Endothelial cell of umbilical vein (primary cell): ENCODE measurements at places on chromosomes 5 and 9.

DNA sequence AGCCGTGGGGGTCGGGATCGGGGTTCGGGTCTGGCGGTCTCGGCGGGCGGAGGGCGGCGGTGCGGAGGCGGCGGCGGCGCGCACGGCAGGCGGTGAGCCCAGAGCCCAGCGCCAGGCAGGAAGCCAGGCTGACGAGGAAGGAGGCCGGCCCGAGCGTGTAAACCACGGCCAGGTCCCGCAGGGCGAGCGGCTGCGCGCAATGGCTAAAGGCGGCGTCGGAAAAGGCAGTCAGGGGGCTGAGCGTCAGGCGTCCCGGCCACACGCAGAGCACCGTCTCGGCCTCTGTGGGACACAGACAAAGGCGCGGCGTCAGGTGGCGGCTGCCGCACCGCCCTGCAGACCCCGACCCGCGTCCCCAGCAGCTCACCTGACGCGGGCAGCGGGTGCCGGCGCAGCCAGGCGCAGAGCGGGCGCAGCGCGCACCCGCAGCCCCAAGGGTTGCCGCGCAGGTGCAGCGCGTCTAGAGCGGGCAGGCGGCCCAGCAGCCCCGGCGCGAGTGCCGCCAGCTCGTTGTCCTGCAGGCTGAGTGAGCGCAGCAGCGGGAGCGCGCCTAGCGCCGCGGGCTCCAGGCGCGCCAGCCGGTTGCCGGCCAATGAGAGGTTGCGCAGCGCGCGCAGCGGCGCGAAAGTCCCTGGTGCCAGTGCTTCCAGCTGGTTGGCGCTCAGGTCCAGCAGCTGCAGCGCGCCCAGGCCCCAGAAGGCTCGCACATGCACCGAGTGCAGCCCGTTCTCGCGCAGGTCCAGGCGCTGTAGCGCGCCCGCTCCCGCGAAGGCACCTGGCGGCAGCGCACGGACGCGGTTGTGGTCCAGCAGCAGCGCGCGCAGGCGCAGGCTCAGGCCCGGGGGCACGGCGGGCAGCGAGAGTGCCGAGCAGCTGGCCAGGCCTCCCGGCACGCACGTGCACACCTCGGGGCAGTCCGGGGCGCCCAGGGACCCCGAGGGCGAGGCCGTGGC, 671 bp downstream of the LRRC26 start:
- peak; percentile 39 for DNase-seq
- no peaks in the 10 kb centered on the region for H3K36me3 ChIP-seq
- H3K4me1 ChIP-seq = no peaks in the 10 kb centered on the region

DNA sequence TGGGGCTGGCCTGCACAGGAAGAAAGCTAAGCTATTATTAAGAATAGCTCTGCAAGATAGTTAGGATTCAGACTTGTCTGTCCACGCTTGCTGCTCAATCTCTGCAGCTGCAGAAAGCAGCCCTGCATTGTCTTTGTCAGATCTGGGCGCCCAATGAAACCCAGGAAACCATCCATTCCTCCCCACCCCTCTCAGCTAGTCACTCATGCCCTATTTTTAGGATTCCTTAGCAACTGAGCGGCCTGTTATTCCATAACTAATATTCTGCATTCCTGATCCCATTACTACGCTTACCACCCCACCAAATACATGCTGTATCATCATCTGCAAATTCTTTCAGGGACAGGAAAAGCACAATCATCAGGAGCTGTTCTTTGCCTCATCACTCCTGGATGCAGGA, 52.9 kb upstream of the APC start:
- H3K4me1 ChIP-seq = no peaks in the 10 kb centered on the region
- H3K27ac ChIP-seq = no peak overlapping the region
- H3K4me3 ChIP-seq = no peak overlapping the region

DNA sequence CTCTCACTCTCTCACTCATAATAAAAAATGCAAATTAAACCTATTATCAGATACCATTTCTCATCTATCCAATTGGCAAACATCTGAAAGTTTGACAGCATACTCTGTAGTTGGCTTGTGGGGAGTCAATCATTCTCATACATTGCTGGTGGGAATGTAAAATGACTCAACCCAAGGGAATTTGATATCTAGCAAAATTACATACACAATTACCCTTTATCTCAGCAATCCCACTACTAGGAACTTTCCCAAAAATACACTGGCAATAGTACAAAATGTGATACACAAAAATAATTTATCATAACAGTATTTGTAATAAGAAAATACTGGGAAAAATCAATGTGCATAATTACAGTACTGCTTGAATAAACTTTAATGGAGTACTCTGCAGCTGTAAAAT, 731.3 kb downstream of the DTWD2 start:
- no peak overlapping the region for H3K27ac ChIP-seq
- no peaks in the 10 kb centered on the region for H3K27me3 ChIP-seq
- H3K4me3 ChIP-seq = no peak overlapping the region
- H3K4me1 ChIP-seq = no peaks in the 10 kb centered on the region
- no peaks in the 10 kb centered on the region for H3K36me3 ChIP-seq
- no peak for DNase-seq

GRCh38 chr9:134024214-134024792, 978 bp upstream of the BRD3OS start:
- no peaks in the 10 kb centered on the region for H3K27me3 ChIP-seq
- peak; percentile 10 for DNase-seq
- H3K4me3 ChIP-seq = no peak overlapping the region

DNA sequence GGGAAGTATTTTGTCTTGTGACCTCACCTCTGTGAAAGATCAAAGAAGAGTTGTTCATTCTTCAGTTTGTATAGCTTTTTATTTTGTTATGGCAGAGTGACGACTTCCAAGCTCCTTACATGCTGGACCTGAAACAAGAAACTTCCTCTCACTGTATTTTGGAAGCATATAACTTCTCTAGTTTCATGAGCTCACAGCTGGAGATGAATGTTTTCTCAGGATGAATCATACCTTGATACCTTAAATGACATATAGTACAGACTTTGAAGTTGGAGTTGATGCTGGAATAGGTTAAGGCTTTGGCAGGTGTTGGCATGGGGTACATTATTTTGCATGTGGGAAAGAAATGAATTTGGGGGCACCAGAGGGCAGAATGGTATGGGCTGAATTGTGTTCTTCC, 112.5 kb downstream of the SLC25A46 start:
- H3K27ac ChIP-seq = no peak overlapping the region
- H3K4me1 ChIP-seq = no peaks in the 10 kb centered on the region
- H3K36me3 ChIP-seq = no peaks in the 10 kb centered on the region
- no peaks in the 10 kb centered on the region for H3K27me3 ChIP-seq
- DNase-seq = no peak

GRCh38 chr9:131282688-131283422, 6.5 kb upstream of the FAM78A start:
- DNase-seq = peak; percentile 19
- no peaks in the 10 kb centered on the region for H3K4me1 ChIP-seq
- H3K36me3 ChIP-seq = no peaks in the 10 kb centered on the region

DNA sequence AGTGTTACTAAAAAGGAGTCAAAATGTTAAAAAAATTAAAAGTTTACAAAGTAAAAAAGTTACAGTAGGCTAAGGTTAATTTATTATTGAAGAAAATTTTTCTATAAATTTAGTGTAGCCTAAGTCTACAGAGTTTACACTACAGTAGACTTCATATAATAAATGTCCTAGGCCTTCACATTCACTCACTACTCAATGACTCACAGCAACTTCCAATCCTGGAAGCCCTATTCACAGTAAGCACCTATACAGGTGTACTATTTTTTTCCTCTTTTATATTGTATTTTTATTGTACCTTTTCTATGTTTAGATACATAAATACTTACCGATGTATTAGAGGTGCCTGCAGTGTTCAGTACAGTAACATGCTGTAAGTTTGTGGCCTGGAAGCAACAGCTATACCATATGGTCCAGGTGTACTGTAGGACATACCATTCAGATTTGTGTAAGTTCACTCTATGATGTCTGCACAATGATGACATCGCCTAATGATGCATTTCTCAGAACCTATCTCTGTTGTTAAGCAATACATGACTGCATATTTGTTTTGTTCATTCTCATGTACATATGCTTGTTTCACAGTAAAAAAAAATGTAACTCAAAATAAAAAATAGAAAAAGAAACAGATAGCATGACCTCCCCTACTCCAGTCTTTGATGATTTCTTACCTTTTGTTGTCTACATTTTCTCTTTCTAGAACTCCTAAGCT, 64.7 kb downstream of the NR3C1 start:
- peaks cover 6% of the 10 kb centered on the region for H3K4me1 ChIP-seq
- DNase-seq = no peak
- H3K27ac ChIP-seq = no peak overlapping the region
- H3K36me3 ChIP-seq = no peaks in the 10 kb centered on the region
- no peak overlapping the region for H3K4me3 ChIP-seq
- no peaks in the 10 kb centered on the region for H3K27me3 ChIP-seq

GRCh38 chr9:27311184-27311583, 14.2 kb upstream of the EQTN start:
- no peak overlapping the region for H3K4me3 ChIP-seq
- no peak for DNase-seq
- no peak overlapping the region for H3K27ac ChIP-seq
- peaks cover 8% of the 10 kb centered on the region for H3K27me3 ChIP-seq

DNA sequence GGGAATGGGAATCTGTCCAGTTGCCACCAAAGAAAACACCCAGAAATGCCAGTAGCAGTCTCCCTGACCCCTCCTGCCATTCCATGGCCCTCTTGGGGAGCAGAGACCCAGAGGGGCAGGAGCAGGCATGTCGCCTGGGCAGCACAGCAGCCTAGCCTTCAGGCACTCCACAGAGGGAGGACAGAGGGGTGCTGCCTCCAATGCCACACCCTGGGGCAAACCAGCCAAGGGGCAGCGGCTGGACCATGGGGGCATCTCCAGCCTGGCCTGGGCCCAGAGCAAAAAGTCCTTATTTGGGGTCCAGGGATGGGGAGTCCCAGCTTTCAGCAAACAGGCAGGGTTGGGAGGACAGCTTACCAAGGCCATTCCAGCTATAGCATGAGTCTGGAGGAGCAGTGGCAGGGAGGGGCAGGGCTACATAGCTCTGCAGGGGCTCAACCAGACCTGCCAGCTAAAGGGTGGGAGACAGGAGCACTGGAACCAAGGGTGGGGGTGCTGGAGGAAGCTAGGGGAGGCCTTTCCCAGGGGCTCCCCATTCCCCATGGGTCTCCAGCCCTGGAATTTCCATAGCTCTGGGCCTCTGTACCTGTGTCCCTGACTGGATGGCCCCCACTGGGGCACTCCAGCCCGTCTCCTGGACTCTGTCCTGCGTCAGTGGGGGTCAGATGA, 6.7 kb downstream of the BRD3 start:
- H3K4me1 ChIP-seq = peaks cover 16% of the 10 kb centered on the region
- H3K27ac ChIP-seq = no peak overlapping the region
- H3K36me3 ChIP-seq = peaks cover 3% of the 10 kb centered on the region
- H3K27me3 ChIP-seq = no peaks in the 10 kb centered on the region

DNA sequence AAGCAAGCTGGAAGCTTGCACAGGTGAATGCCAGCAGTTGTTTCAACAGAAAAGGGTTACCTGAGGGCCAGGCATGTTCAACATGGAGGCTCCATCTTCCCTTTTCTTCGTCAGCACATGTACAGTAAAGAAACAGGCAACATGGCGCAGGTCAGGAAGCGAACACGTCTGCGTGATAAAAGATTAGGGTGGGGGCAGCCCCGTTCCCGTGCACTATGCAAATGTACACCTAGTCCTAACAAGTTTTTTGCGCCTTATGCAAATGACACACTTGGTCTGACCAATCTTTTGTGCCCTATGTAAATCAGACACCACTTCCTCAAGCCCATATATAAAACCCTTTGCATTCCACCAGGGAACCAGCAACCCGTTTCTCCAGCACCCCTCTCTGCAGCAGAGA, 452.1 kb upstream of the PTPRD start:
- H3K27me3 ChIP-seq = no peaks in the 10 kb centered on the region
- H3K4me1 ChIP-seq = no peaks in the 10 kb centered on the region
- H3K27ac ChIP-seq = no peak overlapping the region
- H3K36me3 ChIP-seq = no peaks in the 10 kb centered on the region
- DNase-seq = no peak

- DNase-seq = no peak
- no peak overlapping the region for H3K27ac ChIP-seq
- no peak overlapping the region for H3K4me3 ChIP-seq
- no peaks in the 10 kb centered on the region for H3K36me3 ChIP-seq
- no peaks in the 10 kb centered on the region for H3K27me3 ChIP-seq
These were observed 239.6 kb downstream of the PARP8 start for GRCh38 chr5:50905996-50906570.

DNA sequence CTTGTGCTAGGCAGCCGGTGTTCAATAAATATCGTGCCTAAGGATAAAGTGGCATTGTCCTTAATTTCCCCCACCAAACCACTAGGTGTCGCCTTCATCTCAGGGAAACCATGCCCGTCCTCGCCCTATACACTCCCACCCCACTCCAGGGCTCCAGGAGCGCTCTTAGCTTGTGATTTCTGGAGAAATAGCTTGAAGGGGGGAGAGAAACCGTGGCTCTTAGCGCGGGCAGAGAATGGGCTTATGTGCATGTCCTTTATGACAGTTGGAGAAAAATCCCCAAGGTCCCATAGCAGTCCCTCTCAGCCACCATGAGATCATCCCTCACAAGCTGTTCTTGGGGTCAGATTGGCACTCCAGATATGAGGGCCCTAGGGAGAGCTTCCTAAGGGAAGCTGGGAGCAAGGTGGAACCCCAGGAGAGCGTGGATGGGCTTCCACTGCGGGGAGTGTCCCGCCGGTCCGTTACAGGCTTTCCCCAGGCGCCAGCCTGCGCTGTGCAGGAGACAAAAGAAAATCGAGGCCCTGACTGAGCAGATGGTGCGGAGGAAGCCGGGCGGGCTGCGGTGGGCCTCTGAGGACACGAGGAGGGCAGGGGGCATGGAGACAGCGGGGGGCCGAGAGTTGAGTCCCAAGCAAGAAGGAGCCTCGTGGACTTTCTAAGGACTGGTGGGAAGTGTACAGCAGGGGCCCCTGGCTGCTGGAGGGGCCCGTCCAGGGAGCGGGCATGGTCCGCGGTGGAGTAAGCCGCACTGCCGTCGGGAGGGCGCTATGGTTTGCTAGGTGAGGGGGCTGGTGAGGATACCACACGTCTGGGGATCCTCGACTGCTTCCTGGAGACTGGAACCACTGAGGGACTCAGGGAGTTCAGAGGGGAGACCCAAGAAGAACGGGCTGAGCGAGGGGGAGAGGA, 750 bp upstream of the NPR2 start:
- peaks cover 28% of the 10 kb centered on the region for H3K4me1 ChIP-seq
- DNase-seq = peak; percentile 78
- H3K27me3 ChIP-seq = no peaks in the 10 kb centered on the region
- no peaks in the 10 kb centered on the region for H3K36me3 ChIP-seq
- no peak overlapping the region for H3K4me3 ChIP-seq

- DNase-seq = no peak
- H3K4me1 ChIP-seq = peaks cover 22% of the 10 kb centered on the region
- H3K27me3 ChIP-seq = no peaks in the 10 kb centered on the region
- no peak overlapping the region for H3K27ac ChIP-seq
These were observed 266.2 kb downstream of the ARHGAP26 start for GRCh38 chr5:143036146-143036927.

- no peak overlapping the region for H3K4me3 ChIP-seq
- no peaks in the 10 kb centered on the region for H3K36me3 ChIP-seq
- no peaks in the 10 kb centered on the region for H3K4me1 ChIP-seq
These were observed 284.3 kb downstream of the CCDC171 start for GRCh38 chr9:15837079-15837679.
